Ovary (tissue), 10 donors: ENCODE measurements at places on chromosomes 5 and 9. TPM values are rescaled to one million over a fixed set of nuclear protein-coding genes. Genes with fewer than 3 reads are reported as not detected.

Gene RELL2
- 1.7 TPM for total RNA-seq

Gene SVEP1
- 0.40 TPM for total RNA-seq

Gene KIF20A
- total RNA-seq = not detected

Gene RFX3
- total RNA-seq = 19.7 TPM

Gene CARTPT
- not detected for total RNA-seq

Gene SPOCK1
- 42.6 TPM for total RNA-seq

Gene INSYN2B
- 2.6 TPM for total RNA-seq

Gene TNIP1
- 76.3 TPM for total RNA-seq

Gene CCDC192
- 0.26 TPM for total RNA-seq

Gene CLTB
- total RNA-seq = 80.1 TPM

Gene PCDHGA1
- 0.72 TPM for total RNA-seq

Gene GLT6D1
- not detected for total RNA-seq

Gene PCDHA1
- not detected for total RNA-seq

Gene GFM2
- 16.4 TPM for total RNA-seq

Gene SLC46A2
- total RNA-seq = not detected

Gene ADRA1B
- 3.5 TPM for total RNA-seq

Gene SLC25A2
- 0.43 TPM for total RNA-seq

Gene KIF4B
- total RNA-seq = 0.13 TPM

Gene WDR36
- 34.5 TPM for total RNA-seq

Gene LCN12
- total RNA-seq = 40.9 TPM

Gene COL23A1
- not detected for total RNA-seq

Gene IRX2
- total RNA-seq = not detected
